ENCODE measurements at places on chromosomes 13 and 19.

GRCh38 chr13:92177966-92178365 is 779.5 kb downstream of the GPC5 start:
- no peak for DNase-seq

DNA sequence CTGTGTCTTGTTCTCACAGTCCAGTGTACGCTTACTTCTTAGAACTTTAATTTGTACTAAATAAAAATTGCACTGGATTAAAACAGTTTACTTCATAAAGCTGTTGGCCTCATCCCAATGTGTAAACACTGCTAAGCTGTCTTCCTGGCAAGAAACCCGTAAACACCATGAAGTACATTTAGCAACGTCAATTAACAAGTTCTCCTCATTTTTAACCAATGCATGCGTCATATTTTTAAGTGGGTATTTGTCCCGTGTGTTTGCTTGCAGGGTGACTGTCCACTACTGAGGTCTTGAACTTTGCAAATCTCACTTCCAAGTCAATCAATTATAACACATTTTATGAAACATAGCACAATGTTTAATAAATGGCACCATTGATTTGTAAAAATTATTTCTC is 28.2 kb downstream of the LAIR2 start:
- DNase-seq: no peak

GRCh38 chr13:32588736-32589135 is 2.5 kb downstream of the PDS5B start:
- DNase-seq: no peak

- DNase-seq: no peak
These were observed 863.6 kb upstream of the MIR17HG start for GRCh38 chr13:90483906-90484305.

- no peak for DNase-seq
These were observed 3.2 kb upstream of the SACS start for GRCh38 chr13:23436680-23437079.

DNA sequence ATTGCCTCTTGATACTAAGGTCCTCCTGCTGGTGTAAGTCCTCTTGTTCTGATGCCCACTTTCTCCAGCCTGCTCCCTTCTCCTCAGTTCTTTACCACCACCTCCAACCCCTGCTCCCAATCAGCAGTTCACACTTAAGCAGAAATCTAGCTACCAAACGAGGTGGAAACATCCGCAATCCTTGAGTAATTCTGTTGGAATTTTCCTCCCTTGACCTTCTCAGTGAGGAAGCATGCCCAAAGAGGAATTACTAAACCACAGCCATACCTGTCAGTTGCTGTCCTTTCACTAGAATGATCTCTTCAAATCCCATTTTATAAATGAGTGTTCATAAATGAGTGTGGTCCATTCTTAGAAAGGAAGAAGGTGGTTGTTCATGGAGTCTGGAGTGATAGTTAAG is 289.9 kb downstream of the DACH1 start:
- no peak for DNase-seq

DNA sequence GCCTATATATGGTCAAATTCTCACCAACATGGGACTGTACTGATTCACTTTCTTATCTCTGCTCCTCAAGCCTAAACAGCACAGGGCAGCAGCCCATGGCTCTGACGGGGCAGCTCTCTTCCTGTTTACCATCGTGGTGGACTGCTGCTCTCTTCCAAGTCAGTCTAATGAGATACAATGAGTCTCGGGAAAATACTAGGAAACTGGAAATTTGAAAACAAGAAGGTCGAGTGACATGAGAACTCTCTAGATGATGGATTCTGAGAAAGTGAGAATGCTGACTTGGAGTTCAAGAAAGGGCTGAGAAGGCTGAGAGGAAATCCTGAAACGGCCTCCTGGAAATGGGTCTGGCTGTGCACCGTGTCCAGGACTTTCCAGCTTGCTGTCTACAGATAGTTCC is 122.8 kb upstream of the ARGLU1 start:
- DNase-seq: no peak

DNA sequence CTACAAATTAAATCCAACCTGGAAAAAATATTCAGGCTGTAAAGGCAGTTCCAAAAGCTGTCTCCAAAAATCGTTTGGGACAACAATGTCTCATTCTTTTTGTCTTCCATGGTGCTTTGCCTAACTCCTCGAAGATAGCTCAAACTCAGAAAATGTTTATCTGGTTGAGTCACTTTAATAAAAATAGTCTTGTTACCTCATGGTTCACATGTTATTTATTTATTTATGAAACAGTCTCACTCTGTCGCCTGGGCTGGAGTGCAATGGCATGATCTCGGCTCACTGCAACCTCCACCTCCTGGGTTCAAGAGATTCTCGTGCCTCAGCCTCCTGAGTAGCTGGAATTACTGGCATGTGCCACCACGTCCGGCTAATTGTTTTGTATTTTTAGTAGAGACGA is 4.9 kb upstream of the BRD4 start:
- no peak for DNase-seq

- no peak for DNase-seq
These were observed 62.1 kb upstream of the ZNF536 start for GRCh38 chr19:30309905-30310601.

- DNase-seq: no peak
These were observed 41.0 kb downstream of the RFX2 start for GRCh38 chr19:6069268-6069791.

All from CD8-positive, alpha-beta T cell (primary cell).